ENCODE measurements at places on chromosomes 2 and 18. TPM values are rescaled to one million over a fixed set of nuclear protein-coding genes. Genes with fewer than 3 reads are reported as not detected.
A peak's percentile ranks its signal among the peaks of the same experiment; 100 is the strongest.

Gene CNGA3
- total RNA-seq, result not detected

Gene FAM228B
- 5.8 TPM for total RNA-seq

Gene NMUR1
- not detected for total RNA-seq

GRCh38 chr2:73013936-73014335 is 57.6 kb downstream of the SFXN5 start:
- no peak for DNase-seq

DNA sequence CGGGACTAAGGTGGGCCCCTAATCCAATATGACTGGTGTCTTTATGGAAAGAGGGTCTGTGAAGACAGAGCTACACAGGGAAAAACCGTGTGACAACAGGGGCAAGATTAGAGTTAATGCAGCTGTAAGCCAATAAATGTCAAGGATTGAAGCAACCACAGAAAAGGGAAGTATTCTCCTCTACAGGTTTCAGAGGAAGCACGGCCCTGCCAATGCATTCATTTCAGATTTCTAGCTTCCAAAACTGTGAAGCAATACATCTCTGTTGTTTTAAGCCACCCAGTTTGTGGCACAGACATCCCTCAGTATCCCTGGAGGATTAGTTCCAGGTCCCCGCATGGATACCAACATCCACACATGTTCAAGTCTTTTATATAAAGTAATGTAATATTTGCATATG is 48.8 kb downstream of the SPP2 start:
- no peak for DNase-seq

GRCh38 chr2:141392517-141393213 is 738.2 kb downstream of the LRP1B start:
- DNase-seq, result no peak

- DNase-seq, result no peak
Measured at GRCh38 chr2:118315606-118316005, 227.3 kb downstream of the INSIG2 start.

GRCh38 chr2:225270861-225271260 is 128.6 kb upstream of the NYAP2 start:
- peak; percentile 6 for DNase-seq

GRCh38 chr2:219484343-219485200 is 14.1 kb upstream of the GMPPA start:
- DNase-seq, result no peak

- no peak for DNase-seq
Measured at GRCh38 chr2:157363612-157364101, 38.0 kb upstream of the ERMN start.

DNA sequence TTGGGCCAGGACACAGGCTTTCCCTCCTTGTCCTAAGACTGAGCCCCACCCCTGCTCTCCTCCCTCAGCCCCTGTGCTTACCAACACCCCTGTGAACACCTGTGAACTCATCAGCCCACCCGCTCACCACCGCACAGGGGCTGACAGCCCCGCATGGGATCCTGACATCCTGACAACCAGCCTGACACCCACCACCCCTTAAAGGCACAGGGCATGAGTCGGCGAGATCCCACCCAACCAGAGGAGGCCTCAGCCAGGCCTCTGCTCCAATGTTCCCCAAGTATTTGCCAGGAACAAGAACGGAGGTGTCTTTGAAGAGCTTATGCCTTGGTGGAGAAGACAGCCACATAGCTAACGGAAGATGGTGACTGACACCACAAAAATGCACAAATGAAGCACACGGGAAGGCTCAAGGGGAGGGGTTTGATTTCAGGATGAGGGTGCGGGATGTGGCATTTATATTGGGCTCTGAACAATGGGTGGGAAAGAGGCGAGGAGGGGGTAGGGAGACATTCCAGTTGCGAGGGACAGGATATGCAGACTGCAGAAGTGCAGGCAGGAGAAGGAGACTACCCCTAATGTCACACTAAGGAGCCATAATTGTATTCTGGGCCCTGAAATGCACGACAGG is 11.0 kb downstream of the RAB11FIP5 start:
- DNase-seq, result no peak
